ENCODE measurements at places on chromosomes 12 and 14. TPM values are rescaled to one million over a fixed set of nuclear protein-coding genes. Genes with fewer than 3 reads are reported as not detected.
A peak's percentile ranks its signal among the peaks of the same experiment; 100 is the strongest.

GRCh38 chr14:92511453-92512238 lies 1.9 kb upstream of the RIN3 start:
- peak; percentile 91 for DNase-seq
- peak overlapping the region; percentile 69 for H3K27ac ChIP-seq
- no peaks in the 10 kb centered on the region for H3K36me3 ChIP-seq

GRCh38 chr14:59677771-59678231 lies 101.2 kb upstream of the CCDC175 start:
- H3K36me3 ChIP-seq = no peaks in the 10 kb centered on the region
- no peak for DNase-seq
- no peak overlapping the region for H3K27ac ChIP-seq
- H3K27me3 ChIP-seq = peaks cover 7% of the 10 kb centered on the region
- no peaks in the 10 kb centered on the region for H3K4me1 ChIP-seq

DNA sequence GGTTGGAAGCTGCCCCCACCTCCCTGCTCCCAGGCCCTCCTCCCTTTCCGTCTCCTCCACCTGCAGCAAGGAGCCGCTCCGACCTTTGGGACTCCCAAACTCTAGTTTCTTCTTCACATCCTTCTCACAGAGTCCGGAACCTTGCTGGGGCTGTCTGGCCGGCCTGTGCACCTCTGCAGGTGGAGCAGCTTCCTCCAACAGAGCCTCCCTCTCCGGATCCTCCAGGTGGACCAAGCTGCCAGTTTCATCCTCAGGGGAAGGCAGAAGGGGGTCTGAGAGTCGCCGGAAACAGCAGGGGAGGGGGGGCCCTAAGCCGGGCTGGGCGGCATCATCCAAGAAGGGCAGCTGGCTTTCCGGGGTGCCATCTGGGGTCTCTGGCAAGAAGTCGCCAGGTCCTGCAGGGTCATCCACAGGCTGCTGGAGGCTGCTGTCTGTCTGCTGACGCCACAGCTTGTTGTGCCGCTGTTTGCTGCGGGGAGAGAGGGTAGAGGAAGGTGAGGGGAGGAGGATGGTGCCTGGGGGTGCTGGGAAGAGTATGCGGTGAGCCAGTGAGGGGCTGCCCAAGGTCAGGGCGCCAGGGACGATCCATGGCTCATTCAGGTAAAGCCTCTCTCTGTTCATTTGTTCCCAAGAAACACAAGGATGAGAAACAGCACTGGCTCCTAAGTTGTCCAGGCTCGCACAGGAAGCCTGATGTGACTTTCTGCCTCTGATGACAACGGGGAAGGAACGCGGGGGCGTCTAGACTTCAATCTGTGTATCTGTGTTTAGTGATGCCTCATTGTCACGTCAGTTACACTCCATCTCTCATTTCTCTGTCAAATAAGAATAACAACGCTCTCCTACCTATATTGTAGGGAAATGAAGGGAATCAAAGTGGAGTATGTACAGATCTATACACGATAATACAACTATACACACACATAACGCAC lies 61.3 kb upstream of the CORO1C start:
- DNase-seq = no peak
- H3K4me3 ChIP-seq = no peak overlapping the region
- H3K27ac ChIP-seq = no peak overlapping the region

DNA sequence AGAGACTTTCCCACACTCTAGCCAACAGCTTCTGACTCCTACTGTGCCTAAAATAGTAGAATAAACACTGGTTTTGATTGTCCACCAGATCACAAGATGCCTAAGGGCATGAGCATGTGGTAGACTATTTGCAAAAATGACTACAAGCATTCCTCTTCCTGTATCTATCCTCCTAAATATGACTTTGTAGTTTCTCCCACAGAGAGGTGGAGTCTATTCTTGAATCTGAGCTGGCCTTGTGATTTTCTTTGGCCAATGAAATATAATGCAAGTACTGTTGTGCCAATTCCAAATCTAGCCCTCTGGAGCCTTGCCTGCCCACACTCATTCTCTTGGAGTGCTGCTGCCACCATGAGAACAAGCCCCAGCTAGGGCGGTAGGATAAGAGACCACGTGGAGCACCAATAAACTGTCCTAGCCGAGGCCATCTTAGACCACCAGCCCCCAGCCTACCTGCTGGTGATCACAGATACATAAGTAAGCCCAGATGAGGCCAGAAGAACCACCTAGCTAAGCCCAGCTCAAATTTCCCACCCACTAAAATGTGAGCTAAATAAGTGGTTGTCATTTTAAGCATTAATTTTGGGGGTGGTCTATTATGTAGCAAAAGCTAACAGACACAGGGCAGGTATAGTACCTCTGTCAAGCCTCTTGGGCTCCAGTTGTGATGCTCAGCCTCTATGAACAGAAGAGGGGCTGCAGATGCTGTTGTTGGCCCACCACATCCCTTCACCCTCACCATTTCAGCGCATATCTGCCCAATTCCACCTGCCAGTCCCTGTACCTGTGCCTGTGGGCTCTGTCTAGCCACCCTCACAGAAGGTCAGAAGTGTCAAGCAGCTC lies 17.9 kb downstream of the ZFP36L1 start:
- no peaks in the 10 kb centered on the region for H3K27me3 ChIP-seq
- no peak overlapping the region for H3K4me3 ChIP-seq
- peaks cover 35% of the 10 kb centered on the region for H3K4me1 ChIP-seq
- DNase-seq = no peak

DNA sequence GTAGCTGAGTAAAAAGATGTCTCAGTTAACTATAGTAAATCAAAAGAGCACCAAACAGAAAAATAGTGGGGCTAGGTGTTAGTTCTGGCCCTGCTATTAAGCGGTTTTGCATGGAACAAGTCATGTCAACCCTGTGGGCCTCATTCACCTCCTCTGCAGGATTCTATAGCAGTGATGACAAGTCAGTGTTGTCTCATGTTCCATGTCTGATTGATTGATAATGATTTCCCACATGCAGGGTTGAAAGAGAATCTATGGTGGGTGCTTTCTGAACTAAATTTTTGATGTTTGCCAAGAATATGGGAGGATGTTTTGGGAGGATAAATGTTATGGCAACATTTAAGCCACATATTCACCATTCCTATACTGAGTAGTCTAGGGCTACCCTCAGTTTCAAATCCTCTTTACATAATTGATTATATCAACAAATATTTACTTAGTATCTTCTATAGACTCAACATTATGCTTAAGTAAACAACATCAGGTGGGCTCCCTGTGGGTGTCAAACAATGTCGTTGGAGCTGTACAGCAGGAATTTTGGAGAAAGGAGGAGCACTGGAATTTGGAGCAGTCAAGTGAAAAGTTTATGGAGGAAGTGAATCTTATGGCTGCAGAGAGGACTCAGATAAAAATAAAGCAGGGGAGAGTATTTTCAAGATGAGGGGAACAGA lies 48.6 kb downstream of the IRAK3 start:
- H3K4me3 ChIP-seq = no peak overlapping the region
- H3K27me3 ChIP-seq = no peaks in the 10 kb centered on the region
- no peaks in the 10 kb centered on the region for H3K36me3 ChIP-seq
- no peak overlapping the region for H3K27ac ChIP-seq

DNA sequence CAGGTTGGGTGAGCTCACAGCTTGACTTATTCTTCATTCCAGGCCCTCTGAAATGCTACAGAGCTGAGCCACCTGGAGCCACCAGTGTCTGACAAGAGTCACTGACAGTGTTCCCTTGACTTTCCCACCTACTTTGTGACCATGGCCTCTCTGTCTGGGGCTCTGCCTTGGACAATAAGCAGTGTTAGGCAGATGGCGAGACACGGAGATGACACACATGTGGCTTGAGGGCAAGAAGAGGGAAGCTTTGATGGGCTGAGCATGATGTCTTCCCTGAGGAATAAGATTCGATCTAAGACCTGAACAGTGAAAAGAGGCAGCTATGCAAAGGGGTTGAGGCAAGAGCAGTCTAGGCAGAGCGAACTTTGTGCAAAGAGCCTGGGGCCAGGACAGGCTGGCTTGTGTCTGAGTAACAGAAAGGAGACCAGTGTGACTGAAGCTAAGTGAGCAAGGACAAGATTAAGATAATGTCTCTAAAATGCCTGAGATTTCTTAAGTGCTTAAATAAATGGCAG lies 105.5 kb downstream of the NUAK1 start:
- no peak for DNase-seq
- H3K27ac ChIP-seq = no peak overlapping the region
- H3K4me1 ChIP-seq = peaks cover 25% of the 10 kb centered on the region

- H3K27me3 ChIP-seq = no peaks in the 10 kb centered on the region
These were observed 84.8 kb downstream of the PRKCH start for GRCh38 chr14:61406198-61406597.

- no peak overlapping the region for H3K27ac ChIP-seq
- H3K36me3 ChIP-seq = no peaks in the 10 kb centered on the region
- peaks cover 22% of the 10 kb centered on the region for H3K27me3 ChIP-seq
- no peak for DNase-seq
These were observed 9.2 kb downstream of the PRPH start for GRCh38 chr12:49304161-49304560.

DNA sequence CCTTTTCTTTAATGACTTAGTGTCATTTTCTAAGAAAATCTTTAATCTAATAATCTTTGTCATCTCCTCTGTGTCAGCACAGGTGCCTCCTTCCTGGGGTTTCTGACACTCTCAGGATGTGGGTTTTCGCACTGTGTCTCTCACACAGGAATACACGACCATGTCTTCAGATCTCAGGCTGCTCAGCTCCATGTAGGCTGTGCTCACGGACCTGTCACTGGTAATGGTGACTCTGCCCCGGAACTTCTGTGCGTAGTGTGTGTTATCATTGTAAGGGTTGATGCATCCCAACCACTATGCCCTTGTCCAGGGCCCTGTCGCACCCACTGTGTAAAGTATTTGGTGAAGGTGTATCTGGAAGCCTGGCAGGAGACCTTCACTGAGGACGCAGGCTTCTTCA lies 647.8 kb downstream of the TMEM121 start:
- no peak for DNase-seq
- no peak overlapping the region for H3K4me3 ChIP-seq
- H3K36me3 ChIP-seq = no peaks in the 10 kb centered on the region
- no peaks in the 10 kb centered on the region for H3K4me1 ChIP-seq

DNA sequence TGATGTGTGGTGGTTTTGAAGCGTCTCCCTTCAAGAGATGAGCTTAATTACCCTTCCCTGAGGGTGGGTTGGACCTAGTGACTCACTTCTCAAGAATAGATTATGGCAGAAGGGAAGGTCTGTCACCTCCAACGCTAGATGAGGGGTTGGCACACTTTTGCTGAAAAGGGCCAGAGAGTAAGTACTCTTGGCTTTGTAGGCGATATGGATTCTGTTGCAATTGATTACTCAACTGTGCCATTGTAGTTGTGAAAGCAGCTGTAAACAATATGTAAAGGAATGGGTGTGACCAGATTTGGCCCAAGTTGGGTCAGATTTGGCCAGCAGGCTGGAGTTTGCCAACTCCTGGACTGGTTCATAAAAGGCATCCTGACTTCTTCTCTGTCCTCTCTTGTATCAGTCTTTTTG lies 53.3 kb downstream of the SMIM41 start:
- H3K36me3 ChIP-seq = no peaks in the 10 kb centered on the region
- DNase-seq = no peak
- peaks cover 10% of the 10 kb centered on the region for H3K4me1 ChIP-seq
- no peaks in the 10 kb centered on the region for H3K27me3 ChIP-seq
- no peak overlapping the region for H3K27ac ChIP-seq

DNA sequence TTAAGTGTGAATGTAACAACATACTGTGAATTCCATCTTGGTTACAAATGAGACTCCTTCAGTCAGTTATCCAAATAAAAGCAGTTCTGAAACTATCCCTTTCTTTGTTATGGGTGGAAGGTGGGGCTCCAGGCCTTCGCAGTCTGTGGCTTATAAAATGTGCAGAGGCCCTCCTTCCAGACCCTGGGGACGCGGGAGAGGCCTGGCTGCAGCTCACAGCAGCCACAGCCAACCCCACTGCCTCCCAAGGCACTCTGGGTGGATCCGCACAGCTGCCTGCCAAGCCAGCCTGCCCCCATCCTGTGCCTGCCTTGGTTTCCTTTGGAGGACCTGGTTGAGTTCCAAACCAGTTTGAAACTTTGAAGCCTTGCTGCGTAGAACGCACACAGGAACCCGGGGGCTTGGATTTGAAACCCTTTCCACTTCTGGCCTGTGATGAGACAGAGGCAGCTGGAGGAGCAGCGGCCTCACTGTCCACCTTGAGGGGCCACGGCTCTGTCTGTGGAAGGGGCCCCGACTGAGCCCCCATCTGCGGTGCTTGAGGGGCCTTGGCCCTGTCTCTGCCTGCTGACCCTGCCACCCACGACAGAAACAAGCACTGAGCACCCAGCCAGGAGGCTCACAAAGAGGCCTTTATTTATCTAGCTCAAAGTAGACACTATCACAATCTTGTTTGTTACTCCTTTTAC lies 30.4 kb downstream of the CCNK start:
- no peak overlapping the region for H3K4me3 ChIP-seq
- no peak for DNase-seq
- peaks cover 8% of the 10 kb centered on the region for H3K36me3 ChIP-seq
- peaks cover under 1% of the 10 kb centered on the region for H3K4me1 ChIP-seq
- no peaks in the 10 kb centered on the region for H3K27me3 ChIP-seq

DNA sequence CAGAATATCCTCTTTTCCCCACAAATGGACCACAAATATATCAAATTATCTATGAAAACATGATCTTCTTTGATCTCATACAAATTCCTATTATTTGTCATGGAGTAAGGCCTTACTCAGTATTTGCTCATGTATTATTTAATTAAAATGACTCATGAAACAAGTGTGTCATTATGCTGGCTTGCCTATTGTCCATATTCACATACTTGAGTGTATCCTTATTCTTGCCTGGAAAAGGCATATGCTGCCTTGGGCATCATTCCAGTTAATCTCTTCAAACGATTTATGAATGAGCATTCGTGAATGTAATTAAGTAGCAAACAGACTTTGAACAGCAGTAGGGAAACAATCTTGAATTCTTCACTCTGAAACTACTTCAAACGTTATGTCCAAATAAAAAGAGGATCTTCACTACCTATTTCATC lies 22.6 kb upstream of the SNRPF start:
- H3K27me3 ChIP-seq = no peaks in the 10 kb centered on the region
- H3K4me3 ChIP-seq = no peak overlapping the region
- DNase-seq = peak; percentile 87
- H3K4me1 ChIP-seq = peaks cover 30% of the 10 kb centered on the region

DNA sequence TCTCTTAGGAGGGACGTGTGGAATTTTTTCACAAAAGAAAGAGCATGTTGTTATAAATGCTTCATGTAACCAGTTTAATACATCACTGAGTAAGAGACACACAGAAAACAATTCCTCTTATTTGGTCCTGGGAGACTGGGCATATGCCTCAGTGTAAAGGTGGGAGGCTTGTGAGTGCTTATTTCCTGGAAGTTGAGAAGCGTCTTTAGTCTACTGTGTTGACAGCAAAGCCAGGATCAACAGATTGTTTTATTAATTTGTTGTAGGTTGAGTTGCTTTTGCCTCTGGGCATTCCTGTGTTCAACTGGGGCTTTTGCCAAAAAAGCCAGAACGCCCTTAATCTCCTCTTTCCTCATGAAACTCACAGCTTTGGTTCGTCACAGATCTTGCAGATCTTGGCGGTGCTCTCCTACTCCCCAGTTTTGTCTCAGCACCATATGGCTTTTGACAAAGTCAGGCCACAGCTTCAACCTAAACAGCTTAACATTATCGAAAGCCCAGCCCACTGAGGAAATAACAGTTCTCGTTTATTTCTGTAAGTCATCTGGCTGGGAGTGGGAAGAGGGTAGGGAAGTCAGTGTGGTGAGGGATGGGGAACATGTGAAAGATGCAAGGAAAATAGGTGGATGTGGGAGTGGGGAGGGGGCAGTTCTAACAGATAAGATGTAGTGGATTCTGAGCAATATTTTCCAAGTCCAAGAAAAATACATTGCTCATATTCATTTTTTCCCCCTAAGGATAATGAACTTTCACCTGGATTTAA lies 227.2 kb downstream of the DACT1 start:
- no peaks in the 10 kb centered on the region for H3K4me1 ChIP-seq
- DNase-seq = no peak
- no peak overlapping the region for H3K4me3 ChIP-seq

The IAPP gene
- polyA plus RNA-seq = not detected

The KLHL33 gene
- not detected for polyA plus RNA-seq

The SIRT4 gene
- 0.79 TPM for polyA plus RNA-seq

All from endothelial cell of umbilical vein (primary cell).